Activated CD4-positive, CD25-positive, alpha-beta regulatory T cell (primary cell): ENCODE measurements at places on chromosomes 1 and 21.

DNA sequence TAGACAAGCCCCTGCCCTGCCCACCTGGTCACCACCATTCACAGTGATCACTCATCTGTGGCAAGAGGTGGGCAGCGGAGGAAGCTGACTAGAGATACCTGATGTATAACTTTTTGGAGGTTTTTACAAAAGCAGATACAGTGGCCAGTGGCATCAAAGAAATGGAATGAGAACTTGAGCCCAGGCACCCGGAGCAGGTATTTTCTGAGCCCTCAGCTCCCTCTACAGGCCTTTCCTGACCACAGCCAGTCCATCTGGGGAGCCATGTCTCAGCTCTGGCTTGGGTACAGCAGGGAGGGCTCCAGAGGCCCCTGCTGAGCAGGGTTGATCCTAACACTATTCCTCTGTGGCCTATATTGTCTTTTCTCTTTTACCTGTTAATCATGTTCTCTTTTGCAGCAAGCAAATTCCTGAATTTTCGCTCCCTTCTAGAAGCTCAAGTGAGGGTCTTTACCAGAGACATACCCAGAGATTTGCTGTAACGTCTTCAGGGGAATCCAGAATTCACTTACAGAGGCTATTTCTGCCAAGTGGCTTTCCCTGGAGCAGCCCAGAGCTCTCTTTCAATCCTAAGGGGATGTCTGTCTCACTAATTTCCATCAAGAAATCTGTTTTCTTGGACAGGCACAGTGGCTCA lies 27.3 kb downstream of the GPR157 start:
- no peak for DNase-seq

- DNase-seq, result no peak
Observed at GRCh38 chr1:68421350-68421749, 28.4 kb downstream of the RPE65 start.

DNA sequence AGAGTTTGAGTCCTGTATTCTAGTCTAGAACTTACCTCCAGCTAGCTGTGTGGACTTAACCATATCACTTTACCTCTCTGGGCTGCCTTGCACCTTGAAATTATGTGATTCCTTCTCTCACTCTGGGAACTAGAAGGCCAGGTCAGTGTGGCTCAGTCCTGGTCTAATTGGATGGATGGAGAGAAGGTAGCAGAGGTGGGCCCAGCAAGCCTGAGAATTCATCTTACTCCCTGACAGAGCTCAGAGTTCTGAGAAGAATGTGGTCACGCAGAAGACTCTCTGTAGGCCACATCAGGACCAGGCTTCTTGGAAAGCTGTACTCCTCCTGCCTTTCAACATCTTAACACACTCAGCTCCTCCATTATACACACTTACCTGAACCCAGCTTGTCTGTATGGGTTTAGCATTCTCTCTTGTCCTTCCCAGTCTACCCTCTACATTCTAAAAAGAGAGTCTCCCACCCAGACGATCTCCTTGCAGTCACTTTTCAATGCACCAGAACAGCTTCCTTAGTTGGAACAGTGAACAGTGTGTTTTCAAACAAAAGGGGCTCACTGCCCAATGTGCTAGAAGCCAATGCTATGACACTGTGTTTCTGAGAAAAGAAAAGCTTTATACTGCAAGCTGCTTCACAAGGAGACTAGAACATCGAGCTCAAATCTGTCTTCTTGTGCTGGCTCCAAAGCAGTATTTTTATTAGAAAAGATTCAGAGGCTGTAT lies 60.5 kb downstream of the CAPN9 start:
- DNase-seq, result no peak

- no peak for DNase-seq
Observed at GRCh38 chr1:223724376-223724775, 12.0 kb downstream of the CAPN2 start.

DNA sequence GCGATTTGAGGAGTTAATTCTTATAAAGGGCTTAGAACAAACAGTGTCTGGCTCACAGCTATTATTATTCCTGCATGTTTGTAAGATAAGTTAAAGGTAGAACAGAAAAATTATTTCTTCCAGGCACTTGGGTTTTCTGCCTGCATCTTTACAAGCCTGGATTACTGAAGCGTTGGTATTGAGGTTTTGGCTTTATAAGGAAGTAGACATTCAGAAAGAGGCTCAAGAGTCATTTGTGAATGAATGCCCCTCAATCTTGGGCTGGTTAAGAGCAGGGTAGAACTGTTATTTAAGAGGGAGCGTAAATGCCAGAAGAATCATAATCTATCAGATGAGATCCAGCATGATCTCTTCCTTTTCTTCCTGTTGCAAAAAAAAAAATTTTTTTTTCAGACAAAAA lies 77.3 kb upstream of the ARID1A start:
- DNase-seq, result no peak

DNA sequence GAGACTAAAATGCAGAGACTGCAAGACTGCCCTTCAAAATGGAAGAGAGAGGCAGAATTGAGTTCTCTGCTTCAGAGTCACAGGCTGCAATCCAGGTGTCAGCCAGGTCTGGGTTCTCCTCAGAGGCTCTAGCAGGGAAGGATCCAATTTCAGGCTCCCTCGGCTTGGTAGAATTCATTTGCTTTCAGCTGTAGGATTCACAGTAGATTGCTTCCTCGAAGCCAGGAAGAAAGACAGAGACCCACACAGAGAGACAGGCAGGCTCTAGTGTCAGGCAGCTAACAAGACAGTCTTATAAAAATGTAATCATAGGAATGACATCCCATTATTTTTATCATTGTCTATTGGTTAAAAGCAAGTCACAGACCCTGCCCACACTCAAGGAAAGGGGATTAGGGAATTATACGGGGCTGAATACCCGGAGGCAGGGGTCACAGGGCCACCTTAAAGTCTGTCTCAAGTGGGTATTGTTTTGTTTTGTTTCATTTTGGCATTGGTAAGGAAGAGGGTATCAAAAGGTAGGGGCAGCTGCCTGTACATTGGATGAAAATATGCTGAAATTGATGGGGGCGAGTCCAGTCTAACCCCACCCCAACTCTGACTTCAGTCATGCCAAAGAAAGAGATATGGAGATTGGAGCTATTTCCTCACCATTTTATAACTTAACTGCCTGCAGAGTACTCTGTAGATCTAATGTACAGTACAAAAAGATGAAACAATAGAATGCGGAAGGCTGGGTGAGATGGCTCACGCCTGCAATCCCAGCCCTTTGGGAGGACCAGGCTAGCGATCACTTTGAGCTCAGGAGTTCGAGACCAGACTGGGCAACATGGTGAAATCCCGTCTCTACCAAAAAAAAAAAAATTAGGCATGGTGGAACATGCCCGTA lies 9.5 kb upstream of the TBCE start:
- no peak for DNase-seq

- DNase-seq, result no peak
Observed at GRCh38 chr1:53662951-53663350, 76.0 kb downstream of the GLIS1 start.

- peak; percentile 77 for DNase-seq
Observed at GRCh38 chr1:35557118-35557610, at the start of gene KIAA0319L. KIAA0319L (minus strand) TSS chr1:35557403; CDS start chr1:35554491, 2,912 bp downstream.

DNA sequence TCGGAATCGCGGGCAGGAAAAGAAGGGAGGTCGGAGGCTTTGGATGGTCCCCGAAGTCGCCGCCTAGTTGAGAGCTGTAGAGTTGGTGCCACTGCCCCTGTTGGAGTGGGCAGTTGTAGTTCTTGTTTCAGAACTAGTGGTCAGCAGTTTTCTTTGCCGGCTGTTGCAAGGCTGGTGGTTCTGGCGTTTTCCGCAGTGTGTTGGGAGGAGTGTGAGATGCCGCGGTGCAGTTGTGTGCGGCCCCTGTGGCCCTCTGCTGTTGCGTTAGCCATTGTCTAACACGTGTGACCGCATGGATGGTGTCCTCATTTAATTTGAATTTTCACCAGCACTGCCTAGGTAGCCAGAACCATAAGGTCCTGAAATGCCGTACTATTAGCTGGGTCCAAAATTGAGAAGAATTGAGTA lies 1.4 kb downstream of the ARF1 start:
- no peak for DNase-seq

- DNase-seq, result no peak
Observed at GRCh38 chr1:157932069-157932468, 61.4 kb upstream of the KIRREL1 start.

GRCh38 chr1:224114787-224115175 lies 870 bp downstream of the FBXO28 start:
- DNase-seq, result no peak

- DNase-seq, result no peak
Observed at GRCh38 chr1:2611031-2611501, 21.8 kb downstream of the MMEL1 start.

DNA sequence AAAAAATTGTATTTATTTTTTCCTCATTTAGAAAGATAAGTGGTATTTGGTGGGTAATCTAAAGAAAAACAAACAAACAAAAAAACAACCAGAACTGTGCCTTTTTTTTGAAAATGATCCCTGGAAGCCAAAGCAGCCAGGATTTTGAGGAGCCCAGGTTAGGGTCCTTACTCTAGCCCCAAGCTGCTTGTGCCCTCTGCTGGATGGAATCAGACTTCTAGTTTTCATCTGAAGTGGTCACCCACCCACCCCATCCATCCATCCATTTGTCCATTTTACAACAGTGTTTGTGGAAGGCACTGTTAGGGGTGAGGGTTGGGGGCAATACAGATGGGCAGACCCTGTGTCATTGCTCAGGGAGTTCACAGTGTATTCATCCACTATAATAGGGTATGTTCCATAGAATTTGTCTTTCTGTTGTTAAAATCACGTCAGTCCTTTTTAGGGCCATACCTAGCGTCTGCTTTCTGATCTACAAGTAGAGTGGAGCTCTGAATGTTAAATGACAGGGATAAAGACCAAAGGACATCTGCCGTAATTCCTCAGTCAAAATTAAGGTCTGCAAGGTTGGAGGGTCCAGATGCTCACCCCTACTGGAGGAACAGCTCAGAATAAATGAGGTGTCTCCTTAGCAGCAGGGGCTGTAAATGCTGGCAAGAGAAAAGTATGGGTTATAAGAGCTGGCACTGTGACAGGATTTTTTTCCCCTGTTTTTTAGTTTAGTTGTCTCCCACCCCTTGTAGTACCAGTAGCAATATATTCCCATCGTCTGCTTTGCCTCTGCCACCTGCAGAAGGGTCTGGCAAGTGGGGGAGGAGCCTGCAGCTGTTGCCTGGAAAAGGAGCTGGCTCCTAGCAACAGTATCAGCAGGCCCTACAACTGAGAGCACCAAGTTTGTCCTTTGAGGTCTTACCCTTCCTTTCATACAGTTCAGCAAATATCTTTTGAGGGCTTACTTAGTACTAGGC lies 3.2 kb downstream of the LRRC42 start:
- DNase-seq, result no peak

DNA sequence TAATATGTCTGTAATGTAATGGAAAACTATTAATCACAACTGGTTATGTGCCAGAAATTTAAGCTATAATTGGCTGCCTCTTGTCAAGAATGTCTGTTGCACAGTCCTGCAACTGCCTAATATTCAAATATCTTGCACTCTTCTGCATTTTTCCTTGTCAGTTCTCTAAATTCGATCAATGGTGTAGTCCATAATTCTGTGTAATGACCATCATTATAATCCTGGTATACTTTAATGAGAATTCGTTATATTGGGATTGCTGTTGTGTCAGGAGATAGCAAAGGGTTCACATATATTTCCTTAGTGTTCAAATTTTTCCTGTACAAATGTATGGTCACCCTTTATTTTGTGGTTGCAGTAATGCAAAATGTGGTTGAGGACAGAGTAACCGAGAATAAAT lies 4.8 kb downstream of the NTNG1 start:
- no peak for DNase-seq

DNA sequence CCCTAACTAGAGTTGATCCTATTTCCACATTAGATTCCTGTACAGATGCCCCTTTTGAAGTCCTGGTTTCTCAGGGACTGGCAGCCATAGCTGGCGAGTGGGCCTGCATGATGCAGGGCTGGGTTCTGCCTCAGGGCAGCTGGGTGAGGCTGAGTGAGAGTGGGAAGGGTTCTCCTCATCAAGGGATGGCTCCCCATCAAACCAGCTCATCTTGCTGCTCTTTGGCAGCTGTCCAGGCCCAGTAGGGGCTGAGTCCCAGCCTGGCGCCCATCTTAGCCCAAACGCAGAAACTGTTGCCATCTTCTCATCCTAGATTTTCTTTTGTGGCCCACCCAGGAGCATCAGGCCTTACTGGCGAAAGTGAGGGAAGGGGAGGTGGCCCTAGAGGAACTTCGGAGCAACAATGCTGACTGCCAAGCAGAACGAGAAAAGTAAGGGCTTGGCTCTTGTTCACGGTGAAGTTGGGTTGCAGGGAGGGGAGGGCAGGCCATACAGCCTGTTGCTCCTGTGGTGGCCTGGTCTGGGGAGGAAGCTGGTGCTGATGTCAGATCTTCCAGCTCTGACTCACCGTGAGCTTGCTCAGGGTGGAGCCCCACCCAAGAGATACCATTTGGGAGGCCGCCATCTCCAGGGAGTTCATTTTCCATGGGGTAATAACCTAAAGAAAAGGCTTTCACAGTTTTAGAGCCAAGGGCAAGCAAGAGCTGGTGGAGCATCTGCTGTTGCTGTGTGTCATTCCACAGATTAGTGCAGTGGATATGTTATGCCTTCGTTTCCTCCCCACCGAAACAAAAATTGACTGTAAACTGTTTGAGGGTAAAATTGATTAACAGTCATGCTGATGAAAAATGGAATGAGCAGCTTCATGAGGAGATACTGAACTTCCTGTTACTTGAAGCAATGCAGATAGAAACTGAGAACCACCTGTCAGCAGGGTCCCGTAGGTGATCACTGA lies 34.7 kb downstream of the TUFT1 start:
- no peak for DNase-seq

GRCh38 chr1:206705191-206705590 lies 20.5 kb downstream of the MAPKAPK2 start:
- DNase-seq, result no peak

GRCh38 chr21:35678393-35678792 lies 381.9 kb downstream of the SETD4 start:
- no peak for DNase-seq
